ENCODE measurements at places on chromosomes 6 and 20.

GRCh38 chr6:18990059-18990978, 603.2 kb downstream of the RNF144B start:
- DNase-seq: peak; percentile 60

- no peak for DNase-seq
Observed at GRCh38 chr6:64703922-64704321, 1003.1 kb downstream of the EYS start.

GRCh38 chr6:161135695-161136591, 137.9 kb downstream of the AGPAT4 start:
- no peak for DNase-seq

DNA sequence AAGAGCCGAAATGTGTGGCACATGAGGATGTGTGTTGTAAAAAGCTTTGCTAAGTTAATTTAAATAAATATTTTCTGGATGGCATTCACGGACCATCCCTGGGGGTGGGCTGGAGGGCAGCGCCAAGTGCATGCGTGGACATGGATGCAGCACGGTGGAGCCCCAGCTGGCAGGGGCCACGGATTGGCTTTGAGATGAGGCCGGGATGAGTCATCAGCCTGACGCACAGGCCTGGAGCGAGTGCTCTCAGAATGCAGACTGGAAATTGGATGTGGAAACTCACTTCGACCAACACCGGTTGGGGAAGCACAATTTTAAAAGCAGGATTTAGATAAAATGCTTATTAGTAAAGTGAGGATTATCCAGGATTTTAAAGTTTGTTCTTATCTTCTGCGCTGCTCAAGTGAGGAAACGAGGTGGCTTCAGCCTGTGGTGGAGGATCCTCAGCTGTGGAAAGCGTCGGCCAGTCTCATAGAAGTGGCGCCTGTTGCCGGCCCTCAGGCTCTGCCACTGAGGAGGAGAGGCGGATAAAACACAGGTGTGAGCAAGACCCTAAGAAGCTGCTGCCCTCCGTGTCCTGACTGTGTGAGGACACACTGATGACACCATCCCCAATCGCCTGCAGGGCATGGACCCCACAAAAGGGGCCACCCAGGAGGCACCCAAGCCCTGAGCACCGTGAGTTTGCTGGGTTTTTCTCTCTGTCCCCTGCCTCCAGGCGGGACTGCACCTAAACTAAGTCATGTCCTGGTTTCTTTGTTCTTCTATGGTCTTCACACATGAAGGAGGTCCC, 279.7 kb downstream of the CDH4 start:
- peak; percentile 89 for DNase-seq

DNA sequence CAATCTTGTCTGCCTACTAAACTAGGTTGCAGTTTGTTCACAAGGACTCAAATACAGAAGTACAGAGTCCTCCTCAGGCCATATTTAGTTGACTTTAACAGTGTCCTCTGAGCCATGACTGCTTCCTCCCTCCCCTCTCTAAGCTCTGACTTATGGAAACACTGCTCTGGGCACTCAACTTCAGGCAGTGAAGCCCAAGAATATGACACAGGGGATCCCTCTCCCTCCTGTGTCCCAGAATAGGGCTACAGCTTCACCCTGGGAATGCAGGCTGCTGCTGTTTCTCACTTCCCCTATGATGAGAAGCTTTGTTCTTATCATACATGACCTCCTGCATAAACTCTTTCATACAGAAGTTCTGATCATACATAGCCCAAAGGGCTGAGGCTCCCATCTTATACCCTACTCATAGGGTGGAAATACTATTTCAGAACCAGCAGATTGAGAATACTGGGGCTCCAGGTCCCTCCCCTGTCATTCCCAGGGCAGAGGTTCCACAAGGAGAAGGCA, 97.3 kb upstream of the UST start:
- no peak for DNase-seq

DNA sequence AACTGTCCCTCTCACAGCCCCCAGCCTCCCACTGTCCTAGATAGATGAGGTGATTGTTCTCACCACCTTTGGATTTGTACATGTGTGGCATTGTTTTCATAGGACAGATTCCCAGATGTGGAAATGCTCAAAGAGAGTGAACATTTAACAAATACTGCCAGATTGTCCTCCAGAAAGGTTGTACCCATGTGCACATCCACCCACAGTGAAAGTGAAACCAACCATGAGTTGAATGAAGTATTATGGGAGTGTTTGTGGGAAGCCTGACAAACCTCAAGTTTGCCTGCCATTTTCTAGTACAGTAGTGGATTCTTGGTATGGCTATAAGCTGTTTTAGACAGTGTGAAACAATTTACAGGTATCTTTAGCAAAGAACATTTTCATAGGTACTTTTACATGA, 42.7 kb downstream of the ANKRD6 start:
- no peak for DNase-seq

GRCh38 chr6:20620043-20620442, 85.8 kb downstream of the CDKAL1 start:
- peak; percentile 49 for DNase-seq

- DNase-seq: no peak
Observed at GRCh38 chr6:15400572-15401004, 154.7 kb downstream of the JARID2 start.

DNA sequence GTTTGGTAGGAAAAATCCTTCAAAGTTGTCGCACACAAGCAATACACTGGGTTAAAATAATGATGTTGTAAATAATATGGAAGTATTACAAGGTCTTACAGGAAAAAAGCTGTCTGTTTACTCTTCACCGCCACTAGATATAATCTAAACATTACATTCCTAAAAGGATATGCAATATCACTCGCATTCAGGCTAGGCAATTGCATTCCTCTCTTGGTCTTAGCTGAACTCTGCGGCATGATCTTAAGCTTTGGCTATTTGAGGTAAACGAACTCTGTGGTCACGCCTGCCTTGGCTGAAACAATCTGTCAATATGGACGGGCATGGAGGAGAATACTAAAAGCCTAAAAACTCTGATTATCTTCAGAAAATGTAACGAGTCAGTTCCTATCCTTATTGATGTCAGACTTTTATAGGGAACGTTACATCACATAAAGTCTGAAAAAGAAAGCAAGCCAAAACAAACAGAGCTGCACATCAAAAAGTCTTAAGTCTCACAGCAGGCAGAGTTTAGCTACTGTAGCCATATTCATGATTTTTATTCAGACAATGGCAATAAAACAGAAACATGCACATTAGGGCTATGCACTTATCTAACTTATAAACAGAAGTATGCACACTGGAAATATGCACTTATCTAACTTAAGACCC, 30.8 kb upstream of the FILIP1 start:
- peak; percentile 97 for DNase-seq

Data from ELR (cell line).